ENCODE measurements at places on chromosomes 12 and 14.

GRCh38 chr12:13117029-13117428, 13.6 kb upstream of the GSG1 start:
- no peak for DNase-seq

- no peak for DNase-seq
Measured at GRCh38 chr12:102549691-102550090, 69.3 kb upstream of the IGF1 start.

- DNase-seq = no peak
Measured at GRCh38 chr12:107125833-107126232, 32.5 kb upstream of the CRY1 start.

GRCh38 chr12:94898388-94898787, 105.1 kb downstream of the NDUFA12 start:
- DNase-seq = no peak

Measured in heart right ventricle (tissue), 16 donors.